ENCODE measurements at places on chromosomes 16 and 17. TPM values are rescaled to one million over a fixed set of nuclear protein-coding genes. Genes with fewer than 3 reads are reported as not detected.

Gene C16orf96
- polyA plus RNA-seq: 0.05 TPM

Gene SLC25A39
- 135 TPM for polyA plus RNA-seq

Gene MPP2
- polyA plus RNA-seq: 0.18 TPM

Gene KCNH4
- polyA plus RNA-seq: not detected

Gene PABPN1L
- polyA plus RNA-seq: not detected

Gene ZNF778
- 1.3 TPM for polyA plus RNA-seq

Gene ABR
- 19.2 TPM for polyA plus RNA-seq

Gene OR1A1
- polyA plus RNA-seq: not detected

Gene CCDC144A
- polyA plus RNA-seq: not detected

Gene HAPSTR1
- polyA plus RNA-seq: 20.2 TPM

Gene DNAI2
- not detected for polyA plus RNA-seq

Gene KCNJ2
- polyA plus RNA-seq: not detected

Gene STRADA
- 24.9 TPM for polyA plus RNA-seq

Gene CHST4
- not detected for polyA plus RNA-seq

Gene TMEM114
- not detected for polyA plus RNA-seq

Gene IL32
- polyA plus RNA-seq: 59.8 TPM

Gene HEATR9
- polyA plus RNA-seq: not detected

Gene SLC6A4
- polyA plus RNA-seq: 0.13 TPM

Gene BAIAP3
- polyA plus RNA-seq: 26.0 TPM

Gene LRRC46
- 0.90 TPM for polyA plus RNA-seq

Gene PERCC1
- polyA plus RNA-seq: not detected

Gene VTN
- not detected for polyA plus RNA-seq

Gene GLIS2
- not detected for polyA plus RNA-seq

Gene GAS2L2
- not detected for polyA plus RNA-seq

Gene OR3A3
- polyA plus RNA-seq: not detected

Gene ST6GALNAC2
- polyA plus RNA-seq: 0.68 TPM

Gene IGFBP4
- polyA plus RNA-seq: 3.0 TPM

Gene MSRB1
- 17.2 TPM for polyA plus RNA-seq

Gene C16orf46
- polyA plus RNA-seq: not detected

Gene NPB
- not detected for polyA plus RNA-seq

Gene SPIRE2
- polyA plus RNA-seq: 0.19 TPM

Gene WFDC1
- polyA plus RNA-seq: not detected

Gene CHST5
- not detected for polyA plus RNA-seq

Measured in IgD-negative memory B cell (primary cell).